IMR-90 (cell line): ENCODE measurements at places on chromosomes 4 and X. TPM values are rescaled to one million over a fixed set of nuclear protein-coding genes. Genes with fewer than 3 reads are reported as not detected.

GRCh38 chrX:126394681-126395080, 157.9 kb downstream of the DCAF12L1 start:
- DNase-seq, result no peak

GRCh38 chr4:139419388-139419914, 34.5 kb upstream of the RAB33B start:
- DNase-seq, result peak; percentile 86

- peak; percentile 42 for DNase-seq
Observed at GRCh38 chr4:28211676-28212470, 1351.2 kb downstream of the STIM2 start.

GRCh38 chr4:106034751-106035150, 139.5 kb downstream of the NPNT start:
- no peak for DNase-seq

GRCh38 chrX:83336454-83336853, 171.6 kb upstream of the POU3F4 start:
- DNase-seq, result no peak

GRCh38 chr4:159433337-159433736, 330.5 kb downstream of the RAPGEF2 start:
- no peak for DNase-seq

RADX gene
- 1.6 and 2.2 TPM in 2 replicates for total RNA-seq

GRCh38 chr4:175946472-175947116, 119.0 kb upstream of the WDR17 start:
- DNase-seq, result no peak

- DNase-seq, result peak; percentile 52
Observed at GRCh38 chr4:26081795-26082498, 167.9 kb downstream of the SMIM20 start.

HERC5 gene
- total RNA-seq, result under 0.01 TPM in 2 replicates

GPR82 gene
- total RNA-seq, result not detected in 2 replicates

PPEF2 gene
- total RNA-seq, result not detected in 2 replicates

DNA sequence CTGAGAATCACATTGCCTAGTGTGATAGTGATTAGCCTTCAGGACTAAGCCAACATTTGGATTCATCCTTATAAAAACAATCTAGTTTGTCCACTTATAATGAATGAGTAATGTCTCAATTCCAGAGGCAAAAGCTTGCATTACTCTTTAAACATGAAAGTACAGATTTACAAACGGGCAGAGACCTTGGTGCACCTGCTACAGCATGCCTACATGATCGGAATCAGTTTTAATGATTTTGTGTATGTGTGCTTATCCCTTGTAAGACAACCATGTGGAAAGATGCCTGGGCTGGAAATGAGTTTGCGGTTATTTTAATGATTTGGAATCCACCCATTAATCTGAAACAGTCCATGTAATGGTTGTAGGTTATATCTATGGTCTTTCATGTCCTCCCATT, 572.7 kb downstream of the KLHL13 start:
- no peak for DNase-seq

RGS12 gene
- 11.8 and 13.1 TPM in 2 replicates for total RNA-seq

HSFX3 gene
- total RNA-seq, result not detected in 2 replicates

DNA sequence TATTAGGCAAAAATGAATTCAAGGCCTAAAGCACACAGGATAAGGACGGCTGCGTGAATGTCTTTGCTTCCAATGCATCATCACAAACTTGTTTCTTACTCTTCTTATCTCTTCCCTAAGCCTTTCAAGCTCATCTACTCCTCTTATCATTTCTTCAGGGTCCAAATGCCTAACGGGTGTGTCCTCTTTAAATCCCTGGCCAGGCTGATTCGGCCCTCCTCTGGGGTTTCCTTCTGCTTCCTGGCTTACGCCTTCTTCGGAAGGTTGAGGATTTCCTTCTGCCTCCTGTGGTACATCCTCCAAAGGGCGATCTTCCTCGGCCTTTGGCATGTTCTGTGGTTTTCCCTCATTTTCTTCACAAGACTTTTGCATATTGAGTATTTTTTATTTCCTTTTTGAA, 1.3 kb downstream of the TCEAL8 start:
- DNase-seq, result no peak

TMSB15C gene
- total RNA-seq, result 2.0 and 5.8 TPM in 2 replicates

AREG gene
- 0.18 and 0.28 TPM in 2 replicates for total RNA-seq

DNA sequence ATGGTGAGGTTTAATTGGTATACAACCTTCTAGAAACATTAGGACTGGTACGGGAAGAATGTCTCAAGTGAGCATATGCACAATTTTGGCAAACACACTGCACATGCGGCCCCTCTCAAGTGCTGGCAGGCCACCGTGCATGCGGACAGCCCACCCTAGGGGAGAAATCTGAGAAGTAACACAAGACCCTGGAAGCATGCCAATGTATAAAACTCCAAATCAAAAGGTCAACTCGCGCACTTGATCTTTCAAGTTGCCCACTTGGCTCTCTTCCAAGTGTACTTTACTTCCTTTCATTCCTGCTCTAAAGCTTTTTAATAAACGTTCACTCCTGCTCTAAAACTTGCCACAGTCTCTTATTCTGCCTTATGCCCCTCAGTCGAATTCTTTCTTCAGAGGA, 488.3 kb downstream of the CFAP47 start:
- DNase-seq, result no peak

MED28 gene
- total RNA-seq, result 7.2 and 9.3 TPM in 2 replicates

GRCh38 chrX:50697691-50698090, 116.3 kb downstream of the SHROOM4 start:
- DNase-seq, result peak; percentile 79

RAB40A gene
- total RNA-seq, result under 0.01 TPM in 2 replicates
